ENCODE measurements at places on chromosomes 3 and 15. TPM values are rescaled to one million over a fixed set of nuclear protein-coding genes. Genes with fewer than 3 reads are reported as not detected.
A peak's percentile ranks its signal among the peaks of the same experiment; 100 is the strongest.

- no peak for DNase-seq
Measured at GRCh38 chr3:168250415-168250861, 154.7 kb upstream of the GOLIM4 start.

DNA sequence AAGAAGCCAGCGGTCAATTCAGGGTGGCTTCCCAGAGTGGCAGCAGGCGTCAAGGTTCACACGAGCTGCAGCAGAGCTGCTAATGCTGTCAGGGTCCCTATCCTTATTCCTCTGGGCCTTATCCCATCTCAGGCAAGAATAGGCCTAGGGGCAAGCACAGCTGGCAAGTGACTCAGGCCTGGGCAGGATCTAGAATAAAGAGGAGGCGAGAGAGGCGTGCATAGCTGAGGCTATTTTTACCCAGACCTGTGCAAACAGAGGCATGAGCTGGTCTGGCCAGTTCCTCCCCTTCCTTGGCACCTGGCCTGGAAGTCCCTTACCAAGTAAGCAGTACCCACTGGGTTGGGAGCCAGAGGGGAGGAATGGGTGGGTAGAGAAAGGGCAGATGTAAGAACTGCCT lies 12.2 kb upstream of the VIPR1 start:
- peak; percentile 88 for DNase-seq

GRCh38 chr3:197746209-197746608 lies 3.5 kb upstream of the FYTTD1 start:
- DNase-seq = no peak

DNA sequence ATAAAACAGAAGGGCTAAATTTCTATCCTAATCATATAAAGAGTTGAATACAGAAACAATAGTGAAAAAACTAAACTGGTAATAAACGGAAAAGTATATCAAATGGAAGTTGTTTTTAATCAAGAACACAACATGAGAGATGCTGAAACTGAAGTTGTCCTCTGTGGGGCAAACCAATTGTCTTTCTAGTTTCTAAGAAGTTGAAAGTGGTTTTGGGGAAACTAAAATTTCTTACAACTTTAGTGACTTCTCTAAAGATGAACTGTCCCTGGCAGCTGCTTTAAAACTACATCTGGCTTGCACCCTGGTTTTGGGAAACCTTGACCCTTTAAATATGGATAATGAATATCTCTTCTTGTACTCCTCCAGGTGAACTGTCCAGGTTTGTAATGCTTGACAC lies 155.6 kb downstream of the ADAM10 start:
- no peak for DNase-seq

GRCh38 chr3:184261854-184262763 lies 756 bp upstream of the CAMK2N2 start:
- DNase-seq = peak; percentile 47

DNA sequence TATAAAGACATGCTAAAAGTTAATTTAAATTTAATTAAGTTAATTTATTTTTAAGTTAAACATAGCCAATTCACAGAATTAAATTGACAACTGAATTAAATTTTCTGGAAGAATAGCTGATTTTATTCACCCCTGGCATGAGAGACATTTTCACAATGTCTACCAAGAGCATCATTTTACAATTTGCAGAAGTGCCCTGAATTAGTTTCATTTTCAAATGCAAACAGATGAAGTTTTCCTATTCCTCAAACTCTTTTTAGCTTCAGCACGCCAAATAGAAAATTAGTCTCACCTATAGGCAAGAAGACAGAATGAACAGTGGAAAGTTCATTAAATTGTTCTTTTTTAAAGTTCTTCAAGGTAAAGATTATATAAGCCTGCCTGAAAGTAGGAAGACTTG lies 259.3 kb downstream of the ZBBX start:
- DNase-seq = no peak

- DNase-seq = no peak
Measured at GRCh38 chr3:70816346-70816745, 503.9 kb upstream of the MDFIC2 start.

GRCh38 chr3:59775761-59776325 lies 726.0 kb upstream of the CFAP20DC start:
- no peak for DNase-seq

Gene PPP1R14D
- total RNA-seq = 0.51 TPM

Gene BBX
- 66.9 TPM for total RNA-seq

Gene ISL2
- total RNA-seq = 7.6 TPM

Gene LSMEM2
- total RNA-seq = 0.32 TPM

Gene LEKR1
- 5.1 TPM for total RNA-seq

Gene HMCES
- 83.6 TPM for total RNA-seq

Gene GOLGA8O
- not detected for total RNA-seq

Measured in Calu3 (cell line).